Inflammatory macrophage (primary cell): ENCODE measurements at places on chromosomes 2 and 18.
A peak's percentile ranks its signal among the peaks of the same experiment; 100 is the strongest.

GRCh38 chr2:45883603-45884000 lies 232.1 kb downstream of the PRKCE start:
- no peak for DNase-seq

DNA sequence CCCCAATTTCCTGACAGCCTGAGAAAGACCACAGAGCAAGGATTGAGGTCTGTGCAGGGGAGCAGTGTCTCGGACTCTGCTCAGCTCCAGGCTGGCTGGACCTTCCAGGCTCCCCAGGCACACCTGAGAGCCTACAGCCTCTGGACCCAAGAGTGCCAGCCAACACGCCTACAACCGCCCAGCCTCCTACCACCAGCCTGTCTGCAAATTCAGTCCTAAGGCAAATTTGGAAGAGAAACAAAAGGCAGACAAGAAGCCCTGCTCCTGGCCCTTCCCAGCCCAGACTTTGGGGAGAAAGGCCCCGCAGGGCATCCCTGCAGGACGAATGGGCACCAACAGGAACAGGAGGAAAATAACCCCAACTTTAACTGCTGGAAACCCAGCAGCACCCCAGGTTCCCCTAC lies 1.9 kb downstream of the HS6ST1 start:
- no peak for DNase-seq

DNA sequence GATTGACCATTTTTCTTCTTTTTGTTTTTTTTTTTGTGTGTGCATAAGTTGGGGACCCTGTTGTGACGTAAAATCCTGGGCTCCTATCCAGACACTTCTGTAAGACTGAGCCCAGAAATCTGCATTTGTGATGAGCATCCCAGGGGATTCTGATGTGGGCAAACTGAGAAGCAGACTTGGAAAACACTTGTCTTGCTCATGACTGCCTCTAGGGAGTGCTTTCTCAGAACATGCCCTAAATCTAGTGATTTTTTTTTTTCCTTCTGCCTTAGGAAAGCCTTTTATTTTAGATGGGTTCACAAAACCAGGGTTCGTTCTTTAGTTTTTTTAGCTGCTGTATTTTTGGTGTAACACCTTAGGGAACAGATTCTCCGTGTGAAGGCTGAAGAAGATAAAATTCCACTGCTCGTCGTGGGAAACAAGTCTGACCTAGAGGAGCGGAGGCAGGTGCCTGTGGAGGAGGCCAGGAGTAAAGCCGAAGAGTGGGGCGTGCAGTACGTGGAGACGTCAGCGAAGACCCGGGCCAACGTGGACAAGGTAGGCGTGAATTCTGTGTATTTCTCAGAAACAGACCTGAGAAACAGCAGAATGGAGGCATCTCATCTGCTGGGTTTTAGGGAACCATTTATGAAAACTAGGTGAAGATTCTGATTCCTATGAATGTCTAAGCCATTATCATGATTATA lies 36.7 kb downstream of the RALB start:
- no peak for DNase-seq

DNA sequence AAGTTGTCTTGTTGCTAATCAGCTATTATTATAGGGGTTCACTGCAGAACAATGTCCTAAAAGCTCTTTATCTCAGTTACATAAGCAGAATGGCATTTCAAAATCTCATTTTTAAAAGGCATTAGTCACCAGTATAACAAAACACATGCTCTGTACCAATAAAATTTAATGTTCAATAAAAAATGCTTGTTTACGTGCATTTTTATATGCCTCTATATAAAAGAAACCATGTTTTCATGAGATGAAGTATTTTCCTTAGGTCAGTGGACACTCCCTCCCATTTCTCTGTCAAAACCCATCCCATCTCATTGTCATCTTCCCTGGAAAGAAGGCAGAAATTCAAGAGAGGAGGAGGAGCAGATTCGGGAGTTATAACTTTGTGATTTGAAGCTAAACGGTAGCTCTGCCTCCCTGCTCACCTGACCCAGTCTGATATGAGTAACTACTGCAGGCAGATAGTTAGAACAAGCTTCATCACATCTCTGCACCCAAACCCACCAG lies 231.9 kb upstream of the SIX2 start:
- no peak for DNase-seq

- no peak for DNase-seq
Measured at GRCh38 chr2:206004004-206004693, 81.8 kb downstream of the INO80D start.

- no peak for DNase-seq
Measured at GRCh38 chr18:13573750-13574149, 152.6 kb downstream of the FAM210A start.

DNA sequence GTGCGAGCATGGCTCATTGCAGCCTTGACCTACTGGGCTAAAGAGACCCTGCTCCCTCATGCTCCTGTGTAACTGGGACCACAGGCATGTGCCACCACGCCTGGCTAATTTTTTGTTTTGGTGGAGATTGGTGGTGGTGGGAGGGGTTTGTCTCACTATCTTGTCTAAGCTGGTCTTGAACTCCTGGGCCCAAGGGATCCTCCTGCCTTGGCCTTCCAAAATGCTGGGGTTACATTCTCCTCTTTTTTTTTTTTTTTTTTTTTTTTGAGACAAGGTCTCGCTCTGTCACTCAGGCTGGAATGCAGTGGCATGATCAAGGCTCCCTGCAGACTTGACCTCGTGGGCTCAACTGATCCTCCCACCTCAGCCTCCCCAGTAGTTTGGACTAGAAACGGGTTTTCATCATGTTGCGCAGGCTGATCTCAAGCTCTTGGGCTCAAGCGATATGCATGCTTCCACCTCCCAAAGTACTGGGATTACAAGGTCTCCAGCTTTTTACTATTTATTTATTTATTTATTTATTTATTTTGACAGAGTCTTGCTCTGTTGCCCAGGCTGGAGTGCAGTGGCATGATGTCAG lies 238.3 kb downstream of the MYCN start:
- DNase-seq, result no peak

- no peak for DNase-seq
Measured at GRCh38 chr2:203820969-203821368, 46.6 kb upstream of the CTLA4 start.

GRCh38 chr18:8443505-8443904 lies 165.7 kb upstream of the RAB12 start:
- DNase-seq, result no peak

- DNase-seq, result no peak
Measured at GRCh38 chr2:136496966-136497365, 268.4 kb upstream of the THSD7B start.

GRCh38 chr2:161486111-161486510 lies 70.0 kb downstream of the TBR1 start:
- no peak for DNase-seq

DNA sequence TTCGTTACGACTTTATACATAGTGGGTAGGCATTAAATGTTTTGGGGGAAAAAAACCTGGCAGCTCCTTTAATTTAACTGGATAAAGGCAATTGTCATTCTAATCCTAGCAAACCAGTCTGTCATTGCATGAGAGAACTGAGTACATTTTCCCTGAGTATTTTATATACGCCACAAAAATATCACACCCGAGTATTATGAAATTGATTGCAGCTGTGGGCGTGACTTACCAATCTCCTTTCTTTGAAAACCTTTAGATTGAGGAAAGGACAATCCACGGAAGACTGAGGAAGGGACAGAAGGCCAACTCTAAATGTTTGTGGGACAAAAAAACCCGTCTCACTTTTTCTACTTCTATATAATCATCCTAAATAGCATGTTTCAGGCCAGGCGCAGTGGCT lies 9.0 kb downstream of the TM4SF20 start:
- DNase-seq, result peak; percentile 33

DNA sequence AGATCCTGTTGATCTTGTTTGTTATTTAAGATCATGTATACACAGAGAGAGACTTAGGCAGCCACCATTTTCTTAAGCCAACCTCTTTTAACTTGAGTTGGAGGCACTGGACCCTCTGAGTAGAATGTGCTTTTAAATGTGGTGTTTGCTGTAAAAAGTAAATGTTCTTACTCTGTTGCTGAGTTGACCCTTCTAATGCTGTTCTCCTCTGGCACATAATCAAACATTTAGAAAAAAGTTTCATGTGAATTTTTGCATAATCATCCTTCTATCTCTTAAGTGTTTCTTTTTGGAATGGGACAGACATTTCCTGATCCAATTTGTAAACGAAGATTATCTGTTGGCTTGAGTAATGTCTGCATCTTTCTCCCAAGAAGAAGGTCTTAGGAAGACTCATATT lies 255.1 kb upstream of the ETAA1 start:
- DNase-seq, result no peak

- no peak for DNase-seq
Measured at GRCh38 chr2:239192456-239192855, 208.4 kb downstream of the HDAC4 start.

DNA sequence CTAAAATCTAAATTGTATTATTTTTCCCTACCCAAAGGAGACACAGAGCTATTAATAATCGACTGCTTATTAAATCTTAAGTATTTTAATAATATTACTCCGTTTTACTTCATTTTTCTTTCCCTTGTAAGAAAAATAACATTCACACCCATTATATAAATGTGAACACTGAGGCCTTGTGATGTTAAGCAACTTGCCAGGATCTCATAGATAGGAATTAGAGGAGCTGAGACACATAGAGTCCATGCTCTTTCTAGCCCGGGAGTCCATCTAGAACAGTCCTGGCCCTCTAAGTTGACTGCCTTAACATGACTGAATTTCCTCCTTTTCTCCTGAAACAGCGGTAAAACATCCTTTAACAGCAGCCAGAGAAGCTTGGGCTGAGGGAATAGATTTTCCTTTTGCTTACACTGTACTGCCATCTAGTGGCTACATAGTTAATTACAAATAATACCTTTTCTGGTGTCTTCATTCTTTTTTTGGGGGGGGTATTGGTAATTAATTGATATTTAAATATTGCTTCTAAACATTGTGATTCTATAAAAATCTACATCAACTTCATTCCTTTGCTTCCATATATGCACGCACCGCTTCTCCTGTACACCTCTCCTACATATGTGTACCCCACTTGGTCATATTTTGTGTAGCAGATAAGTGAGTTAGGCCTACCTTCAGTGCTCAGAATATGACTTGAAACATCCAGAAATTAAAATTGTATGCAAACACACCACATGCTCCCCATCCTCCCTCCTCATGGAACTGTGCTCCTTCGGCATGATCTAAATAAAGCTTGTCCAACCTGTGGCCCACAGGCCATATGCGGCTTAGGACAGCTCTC lies 125.8 kb upstream of the HNMT start:
- DNase-seq, result peak; percentile 28

GRCh38 chr2:138630164-138630563 lies 128.6 kb downstream of the SPOPL start:
- DNase-seq, result no peak

DNA sequence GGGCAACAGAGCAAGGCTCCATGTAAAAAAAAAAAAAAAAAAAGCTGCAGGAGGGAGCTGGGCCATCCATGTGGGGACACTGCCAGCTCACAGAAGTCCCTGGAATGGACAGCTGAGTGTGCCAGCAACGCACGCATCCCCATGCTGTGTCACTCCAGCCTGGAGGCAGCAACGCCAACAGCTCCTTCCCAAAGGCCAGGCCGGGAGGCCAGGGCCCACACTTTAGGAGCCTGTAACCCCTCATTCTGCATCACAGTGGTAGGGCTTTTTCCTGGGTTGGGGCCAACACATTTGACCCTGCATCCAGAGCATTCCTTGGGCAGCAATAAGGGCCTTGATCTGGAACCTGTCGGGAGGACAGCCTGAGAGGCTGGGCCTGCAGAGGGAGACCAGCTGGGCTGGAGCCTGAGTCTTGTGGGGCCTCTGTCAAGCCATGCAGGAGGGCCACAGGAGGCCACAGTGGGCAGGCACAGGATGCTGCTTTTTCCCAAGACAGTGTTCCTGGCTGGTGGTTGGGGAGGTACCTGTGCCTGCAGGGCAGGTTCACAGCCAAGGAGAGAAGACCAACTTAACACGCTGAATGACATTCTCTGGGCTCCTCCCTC lies 16.8 kb upstream of the KCNK3 start:
- no peak for DNase-seq

- no peak for DNase-seq
Measured at GRCh38 chr2:126986631-126987187, 88.0 kb downstream of the TEX51 start.

DNA sequence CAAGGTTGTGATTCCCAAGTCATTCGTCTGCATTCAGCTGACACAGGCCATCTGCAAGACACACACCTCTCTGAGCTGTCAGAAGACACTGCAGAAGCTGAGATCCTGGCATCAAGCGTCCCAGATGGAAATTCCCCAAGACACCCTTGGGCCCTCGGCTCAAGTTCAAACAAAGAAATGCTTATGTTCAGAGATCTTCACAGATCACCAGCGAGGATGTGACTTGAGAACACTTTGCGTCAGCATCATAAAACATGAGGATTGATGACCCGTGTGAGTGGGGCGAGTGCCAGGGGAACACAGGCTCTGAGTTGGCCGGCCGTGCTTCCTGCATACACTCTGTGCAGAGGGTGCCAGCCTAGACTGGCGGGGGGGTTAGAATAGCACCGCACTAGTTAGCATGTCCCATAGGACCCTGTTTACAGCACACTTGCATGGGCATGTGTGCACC lies 36.8 kb downstream of the KCNIP3 start:
- DNase-seq, result no peak

DNA sequence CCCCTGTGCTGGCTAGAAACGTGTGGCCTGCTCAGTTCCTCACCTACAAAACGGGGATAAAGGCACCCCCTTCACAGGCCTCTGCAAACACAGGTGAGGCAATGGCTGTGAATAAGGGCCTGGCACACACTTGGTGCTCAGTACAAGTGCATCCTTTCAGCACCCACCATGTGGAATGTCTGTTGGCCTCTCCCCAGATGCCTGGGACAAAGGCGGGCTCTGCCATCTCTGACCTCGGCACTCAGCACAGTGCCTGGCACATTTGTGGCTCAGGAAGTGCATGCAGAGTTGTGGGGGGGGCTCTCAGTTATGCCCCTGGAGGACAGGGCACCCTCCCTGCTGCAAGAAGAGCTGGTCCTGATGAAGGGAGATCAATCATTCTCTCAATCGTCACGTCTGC lies 224.6 kb upstream of the RAB6C start:
- DNase-seq, result no peak

- DNase-seq, result no peak
Measured at GRCh38 chr2:145221032-145221431, 701.1 kb upstream of the ZEB2 start.

DNA sequence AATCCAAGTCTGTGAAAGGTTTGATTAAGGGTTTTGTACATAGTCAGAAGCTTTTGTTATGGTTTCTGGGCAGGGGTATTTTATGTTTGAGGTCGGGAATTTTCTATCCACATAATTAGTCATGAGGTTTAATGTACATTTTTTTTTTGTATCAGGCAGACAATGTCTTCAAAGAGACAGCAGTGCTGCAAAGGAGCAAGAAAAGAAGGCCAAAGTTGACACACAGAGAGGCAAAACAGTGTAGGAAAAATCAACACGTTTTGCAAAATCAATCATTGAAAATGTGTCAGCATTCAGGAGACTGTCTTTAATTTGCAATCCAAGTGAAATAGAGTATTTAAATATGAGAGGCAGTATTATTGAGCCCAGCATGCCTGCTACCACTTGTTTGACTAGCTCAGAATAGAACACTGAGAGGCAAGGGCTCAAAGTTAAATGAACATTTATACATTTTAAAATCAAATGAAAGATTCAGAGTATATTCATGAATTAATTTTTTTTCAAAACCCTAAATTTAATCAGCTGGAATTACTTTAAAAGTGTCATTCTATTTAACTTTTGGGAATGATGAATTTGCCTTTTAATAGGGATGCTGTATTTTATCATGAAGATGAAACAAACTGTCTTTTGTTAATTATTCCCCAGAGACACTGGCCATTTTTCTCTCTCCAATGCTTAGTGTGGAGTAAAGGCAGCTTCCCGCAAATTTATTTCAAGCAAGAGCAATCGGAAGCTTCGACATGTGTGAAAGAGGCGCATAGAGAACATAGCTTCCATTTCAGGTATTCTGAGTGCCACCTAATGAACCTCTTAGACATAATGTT lies 11.3 kb downstream of the VRK2 start:
- no peak for DNase-seq
